ENCODE measurements at places on chromosomes 1 and 21. TPM values are rescaled to one million over a fixed set of nuclear protein-coding genes. Genes with fewer than 3 reads are reported as not detected.

COA7 gene
- 17.3 TPM for total RNA-seq

NKAIN1 gene
- 0.15 TPM for total RNA-seq

IL22RA1 gene
- 0.37 TPM for total RNA-seq

LCE1F gene
- total RNA-seq = not detected

RGSL1 gene
- not detected for total RNA-seq

JAM2 gene
- total RNA-seq = 34.5 TPM

FMOD gene
- total RNA-seq = 7.0 TPM

ARL8A gene
- total RNA-seq = 85.9 TPM

NPPB gene
- 59.0 TPM for total RNA-seq

CD5L gene
- total RNA-seq = 0.33 TPM

BCL2L15 gene
- total RNA-seq = not detected

SLC16A4 gene
- total RNA-seq = 1.5 TPM

CFHR3 gene
- not detected for total RNA-seq

CACNA1S gene
- total RNA-seq = 0.05 TPM

NBPF4 gene
- total RNA-seq = not detected

AGT gene
- total RNA-seq = 87.5 TPM

KRTAP11-1 gene
- not detected for total RNA-seq

OR10Z1 gene
- total RNA-seq = not detected

GJC2 gene
- total RNA-seq = 1.2 TPM

HES2 gene
- not detected for total RNA-seq

Data from heart right ventricle (tissue), 16 donors.